Kidney (tissue), 22 donors: ENCODE measurements at places on chromosomes 12 and 14.

- no peaks in the 10 kb centered on the region for H3K27me3 ChIP-seq
- H3K27ac ChIP-seq = no peak overlapping the region
- DNase-seq = no peak
- no peak overlapping the region for H3K4me3 ChIP-seq
- H3K36me3 ChIP-seq = no peaks in the 10 kb centered on the region
- H3K4me1 ChIP-seq = no peaks in the 10 kb centered on the region
Measured at GRCh38 chr12:127143020-127143419, 1124.0 kb upstream of the TMEM132C start.

GRCh38 chr14:96080571-96080970 lies 41.4 kb downstream of the C14orf132 start:
- no peak overlapping the region for H3K27ac ChIP-seq
- H3K4me3 ChIP-seq = no peak overlapping the region
- H3K36me3 ChIP-seq = no peaks in the 10 kb centered on the region

GRCh38 chr12:64476844-64477243 lies 24.9 kb downstream of the TBK1 start:
- no peaks in the 10 kb centered on the region for H3K27me3 ChIP-seq
- H3K4me1 ChIP-seq = no peaks in the 10 kb centered on the region
- H3K4me3 ChIP-seq = no peak overlapping the region
- H3K27ac ChIP-seq = no peak overlapping the region

- no peaks in the 10 kb centered on the region for H3K36me3 ChIP-seq
- no peaks in the 10 kb centered on the region for H3K27me3 ChIP-seq
- no peaks in the 10 kb centered on the region for H3K4me1 ChIP-seq
- no peak overlapping the region for H3K4me3 ChIP-seq
Measured at GRCh38 chr12:4282103-4282891, 8.7 kb downstream of the CCND2 start.

DNA sequence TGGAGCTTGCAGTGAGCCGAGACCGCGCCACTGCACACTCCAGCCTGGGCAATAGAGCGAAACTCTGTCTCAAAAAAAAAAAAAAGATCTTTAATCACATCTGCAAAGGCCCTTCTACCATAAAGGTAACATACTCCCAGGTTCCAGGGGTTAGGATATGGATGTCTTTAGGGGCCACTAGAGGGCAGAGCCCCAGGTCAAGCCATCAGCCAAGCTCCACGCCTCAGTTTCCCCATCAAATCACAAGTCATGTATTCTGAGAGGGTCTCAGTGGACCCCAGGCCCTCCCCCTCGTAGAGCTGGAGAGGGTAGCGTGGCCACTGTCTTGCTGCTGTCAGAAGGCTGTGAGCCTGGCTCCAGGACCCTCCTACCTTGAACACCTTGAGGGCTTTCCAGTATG lies 18.8 kb downstream of the SLC8B1 start:
- no peak for DNase-seq
- peaks cover 13% of the 10 kb centered on the region for H3K36me3 ChIP-seq
- H3K4me3 ChIP-seq = no peak overlapping the region
- H3K27me3 ChIP-seq = no peaks in the 10 kb centered on the region
- H3K4me1 ChIP-seq = no peaks in the 10 kb centered on the region

DNA sequence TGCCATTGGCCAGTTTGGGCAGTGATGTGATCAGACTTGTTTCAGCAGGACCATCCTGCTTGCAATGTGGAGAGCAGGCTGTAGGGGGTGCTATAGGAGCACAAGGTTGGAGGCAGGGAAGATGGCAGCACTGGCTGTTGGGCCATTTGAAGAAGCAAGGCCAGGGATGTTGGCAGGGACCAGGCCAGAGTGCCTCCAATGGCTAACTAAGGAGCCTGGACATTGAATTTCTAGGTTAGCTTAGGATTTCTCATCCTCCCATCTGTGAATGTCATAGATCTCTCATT lies 23.5 kb downstream of the FGF23 start:
- no peaks in the 10 kb centered on the region for H3K36me3 ChIP-seq
- no peak for DNase-seq
- no peak overlapping the region for H3K27ac ChIP-seq
- H3K27me3 ChIP-seq = no peaks in the 10 kb centered on the region

DNA sequence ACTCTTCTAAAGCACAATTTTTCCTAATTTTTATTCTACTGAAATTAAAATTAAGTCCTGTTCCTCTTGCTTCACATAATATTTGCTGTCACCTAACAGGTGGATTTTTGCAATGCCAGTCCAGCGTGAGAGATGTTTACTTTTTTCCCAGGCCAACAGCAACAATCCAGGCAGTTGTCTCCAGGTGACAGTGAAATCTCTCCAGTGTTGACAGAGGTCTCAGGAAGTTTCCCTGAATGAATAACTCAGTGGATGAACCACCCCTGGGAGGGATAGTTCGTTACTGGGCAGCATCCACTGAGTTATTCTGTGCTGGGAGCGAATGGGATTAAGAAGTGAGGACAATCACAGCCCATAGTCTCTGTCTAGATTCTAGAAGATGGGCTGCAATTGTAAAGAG lies 7.1 kb upstream of the NT5DC3 start:
- no peaks in the 10 kb centered on the region for H3K4me1 ChIP-seq
- H3K36me3 ChIP-seq = no peaks in the 10 kb centered on the region
- DNase-seq = no peak
- H3K27me3 ChIP-seq = no peaks in the 10 kb centered on the region
- H3K27ac ChIP-seq = no peak overlapping the region

DNA sequence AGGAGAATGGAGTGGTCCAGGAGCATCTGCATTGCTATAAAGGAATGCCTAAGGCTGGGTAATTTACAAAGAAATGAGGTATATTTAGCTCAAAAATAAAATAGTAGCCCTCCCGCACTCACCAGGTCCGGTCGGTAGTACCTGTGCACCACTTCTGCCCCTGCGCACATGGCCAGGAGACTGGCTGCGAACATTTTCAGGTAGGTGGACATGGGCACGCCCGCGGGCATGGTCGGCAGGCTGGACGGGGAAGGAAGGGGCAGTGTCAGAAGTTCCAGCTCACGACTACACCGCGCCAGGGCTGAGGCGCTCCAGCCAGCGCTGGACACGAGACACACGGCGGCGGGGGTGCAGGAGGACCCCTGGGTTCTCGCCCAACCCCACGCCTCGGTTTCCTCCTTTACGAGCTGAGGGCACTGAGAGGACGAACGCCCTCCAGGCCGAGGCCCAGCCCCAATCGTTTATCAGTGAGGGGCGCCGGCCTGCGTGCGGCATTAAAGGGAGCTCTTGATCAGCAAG lies 9.1 kb upstream of the TDG start:
- H3K36me3 ChIP-seq = peaks cover 21% of the 10 kb centered on the region
- no peaks in the 10 kb centered on the region for H3K27me3 ChIP-seq
- peaks cover 10% of the 10 kb centered on the region for H3K4me1 ChIP-seq
- peak overlapping the region; percentile 74 for H3K4me3 ChIP-seq
- DNase-seq = peak; percentile 31

DNA sequence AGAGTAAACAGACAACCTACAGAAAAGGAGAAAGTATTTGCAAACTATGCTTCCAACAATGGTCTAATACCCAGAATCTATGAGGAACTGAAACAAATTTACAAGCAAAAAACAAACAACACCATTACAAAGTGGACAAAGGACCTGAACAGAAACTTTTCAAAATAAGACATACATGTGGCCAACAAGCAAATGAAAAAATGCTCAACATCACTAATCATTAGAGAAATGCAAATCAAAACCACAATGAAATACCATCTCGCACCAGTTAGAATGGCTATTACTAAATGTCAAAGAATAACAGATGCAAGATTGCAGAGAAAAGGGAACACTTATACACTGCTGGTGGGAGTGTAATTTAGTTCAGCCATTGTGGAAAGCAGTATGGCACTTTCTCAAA lies 125.8 kb downstream of the C12orf42 start:
- H3K27me3 ChIP-seq = no peaks in the 10 kb centered on the region
- H3K4me1 ChIP-seq = no peaks in the 10 kb centered on the region
- DNase-seq = no peak
- H3K36me3 ChIP-seq = no peaks in the 10 kb centered on the region

- no peaks in the 10 kb centered on the region for H3K27me3 ChIP-seq
- H3K4me1 ChIP-seq = no peaks in the 10 kb centered on the region
- no peak overlapping the region for H3K4me3 ChIP-seq
- no peak overlapping the region for H3K27ac ChIP-seq
- DNase-seq = no peak
Measured at GRCh38 chr12:39401459-39401858, 41.5 kb downstream of the KIF21A start.

GRCh38 chr12:131723532-131723931 lies 12.6 kb downstream of the SFSWAP start:
- H3K4me3 ChIP-seq = no peak overlapping the region
- no peaks in the 10 kb centered on the region for H3K27me3 ChIP-seq
- no peak overlapping the region for H3K27ac ChIP-seq
- no peaks in the 10 kb centered on the region for H3K4me1 ChIP-seq

DNA sequence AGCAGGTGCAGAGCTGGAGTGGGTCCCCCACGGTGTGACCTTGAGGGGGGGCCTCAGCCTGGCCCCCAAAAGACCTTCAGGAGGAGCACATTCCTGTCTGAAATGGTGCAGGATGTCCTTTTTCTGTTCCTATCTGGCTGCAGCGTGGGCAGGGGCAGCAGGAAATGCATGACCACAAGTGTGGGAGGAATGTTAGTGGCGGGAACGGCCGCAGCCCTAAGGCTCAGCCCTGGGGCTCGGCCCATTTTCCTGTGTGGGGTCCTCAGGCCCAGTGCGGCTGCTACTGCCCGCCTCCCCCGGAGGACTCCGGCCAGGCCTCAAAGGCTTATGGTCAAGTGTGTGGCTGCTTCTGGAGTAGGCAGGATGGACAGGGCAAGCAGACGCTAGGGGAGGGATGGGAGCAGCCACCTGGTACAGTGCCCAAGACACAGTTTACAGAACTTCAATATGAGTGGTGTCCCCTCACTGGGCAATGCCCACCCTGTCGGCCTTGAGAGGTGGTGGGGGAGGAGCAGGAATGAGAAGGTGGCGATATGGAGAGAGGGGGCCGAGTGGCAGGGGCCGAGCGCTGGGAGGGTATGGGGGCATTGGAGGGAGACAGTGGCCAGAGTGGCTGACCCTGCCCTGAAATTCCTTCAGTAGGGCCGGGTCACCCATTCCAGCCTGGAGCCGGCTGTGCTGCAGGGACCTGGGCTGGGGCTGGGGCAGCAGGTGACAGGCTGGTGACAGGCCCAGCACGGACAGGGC lies 137.4 kb downstream of the CALM1 start:
- no peak overlapping the region for H3K4me3 ChIP-seq
- H3K4me1 ChIP-seq = no peaks in the 10 kb centered on the region
- no peak for DNase-seq
